Stimulated activated CD8-positive, alpha-beta memory T cell treated with anti-CD3 and anti-CD28 coated beads, Interleukin-4, amount 100 ng/mL, for 4 hours (primary cell): ENCODE measurements at places on chromosomes 6 and 20.

GRCh38 chr20:479487-479886 is 17.2 kb upstream of the TBC1D20 start:
- DNase-seq: no peak

DNA sequence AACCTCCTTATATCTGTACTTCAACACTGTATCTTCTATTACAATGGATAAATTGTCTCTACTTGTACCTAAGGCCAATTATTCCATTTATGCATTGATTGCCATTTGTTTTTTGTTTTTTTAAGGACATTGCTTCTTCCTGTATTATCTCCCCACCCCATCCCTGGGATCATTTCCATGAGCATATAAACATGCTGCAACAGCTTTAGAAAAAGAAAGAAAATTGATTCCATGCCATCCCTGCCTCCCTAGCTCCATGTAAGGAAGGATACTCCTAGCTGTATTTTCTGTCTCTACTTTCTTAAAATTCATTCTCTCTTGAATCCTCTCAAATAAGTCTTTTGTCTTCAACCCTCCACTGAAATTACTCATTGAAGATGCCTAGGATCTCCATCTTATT is 101.8 kb upstream of the SIM1 start:
- no peak for DNase-seq

GRCh38 chr20:40938020-40938419 is 90.6 kb upstream of the TOP1 start:
- DNase-seq: no peak

GRCh38 chr20:35463455-35464300 is 8.3 kb downstream of the CEP250 start:
- peak; percentile 29 for DNase-seq

DNA sequence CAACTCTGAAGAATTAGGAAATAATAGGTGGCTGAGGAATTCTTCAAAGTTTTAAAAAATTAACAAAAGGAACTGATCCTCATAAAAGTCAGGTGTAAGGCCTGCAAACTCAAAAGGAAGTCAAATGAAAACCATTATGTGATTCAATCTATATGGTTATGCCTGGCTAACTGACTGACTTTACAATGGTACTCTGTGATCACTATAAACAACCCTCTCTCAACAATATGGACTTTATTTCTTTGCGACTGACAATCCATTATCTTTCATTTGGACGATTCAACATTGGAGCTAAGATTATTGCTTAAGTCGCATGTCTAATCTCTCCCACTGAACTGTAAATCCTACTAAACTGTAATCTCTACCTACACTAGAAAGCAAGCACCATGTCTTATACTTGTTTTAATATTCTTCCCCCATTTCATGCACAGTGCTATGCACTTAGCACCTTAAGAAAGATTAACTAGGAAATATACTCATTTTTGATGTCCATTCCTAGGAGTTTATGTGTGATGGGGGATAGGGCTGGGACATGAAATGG is 1.4 kb downstream of the STK38 start:
- DNase-seq: no peak

- no peak for DNase-seq
Observed at GRCh38 chr20:43022081-43022480, 167.6 kb downstream of the PTPRT start.

DNA sequence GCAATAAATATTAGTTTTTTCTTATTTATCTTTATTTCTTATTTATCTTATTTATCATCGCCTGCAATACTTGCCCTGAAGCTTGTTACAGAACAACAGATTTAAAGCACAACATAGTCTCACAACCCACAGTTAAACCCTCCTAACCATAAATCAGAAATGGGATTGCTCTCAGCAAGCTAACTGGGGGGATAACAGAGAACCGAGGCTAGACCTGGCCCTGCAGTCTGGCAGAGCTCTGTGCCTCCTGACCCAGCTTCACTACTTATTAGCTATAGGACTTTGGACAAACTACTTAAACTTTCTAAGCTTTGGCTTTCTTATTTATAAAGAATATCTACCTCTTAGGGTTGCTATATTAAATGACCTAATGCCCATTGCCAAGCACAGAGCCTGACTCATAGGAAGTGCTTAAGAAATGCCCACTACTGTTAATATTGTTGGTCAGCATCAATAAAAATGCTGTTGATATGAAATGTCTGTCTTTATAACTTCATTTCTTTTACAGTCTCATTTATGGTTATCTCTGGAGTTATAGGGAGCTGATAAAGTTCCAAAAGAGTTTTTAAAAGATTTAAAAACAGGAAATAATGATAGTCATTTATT is 87.9 kb upstream of the BEND6 start:
- no peak for DNase-seq

DNA sequence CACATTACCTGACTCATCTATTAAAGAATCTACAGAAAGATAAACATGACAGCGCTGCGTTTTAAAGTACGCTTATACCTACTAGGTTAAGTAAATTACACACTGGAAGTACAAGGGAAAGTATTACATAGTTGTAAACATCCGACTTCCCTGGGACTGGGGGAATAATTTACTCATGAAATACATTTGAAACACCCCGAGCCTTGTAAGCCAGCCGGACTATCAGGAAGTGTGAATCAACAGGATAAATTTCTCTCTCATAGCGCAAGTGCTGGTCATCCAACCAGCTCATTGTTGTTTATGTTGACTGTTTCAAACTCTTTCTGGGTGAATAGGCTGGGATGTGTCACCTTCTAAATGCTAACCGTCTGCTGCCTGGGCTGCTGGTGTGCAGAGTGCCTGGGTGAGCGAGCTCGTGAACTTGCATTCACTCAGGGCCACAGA is 4.9 kb downstream of the BMP6 start:
- DNase-seq: no peak

DNA sequence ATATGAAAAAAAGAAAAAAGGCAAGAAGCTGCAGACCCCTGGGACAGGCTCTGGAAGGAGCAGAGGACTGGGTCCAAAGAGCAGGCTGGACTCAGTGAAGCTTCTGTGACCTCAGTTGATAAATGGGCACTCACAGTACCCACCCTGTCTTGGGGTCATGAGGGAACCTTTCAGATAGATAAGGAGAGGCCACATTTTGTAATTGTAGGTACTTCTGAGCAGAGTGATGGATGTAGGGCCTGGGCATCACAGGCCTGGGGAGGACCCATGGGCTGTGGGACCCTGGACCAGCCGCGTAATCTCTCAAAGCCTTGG is 79.3 kb downstream of the SLC24A3 start:
- DNase-seq: no peak

DNA sequence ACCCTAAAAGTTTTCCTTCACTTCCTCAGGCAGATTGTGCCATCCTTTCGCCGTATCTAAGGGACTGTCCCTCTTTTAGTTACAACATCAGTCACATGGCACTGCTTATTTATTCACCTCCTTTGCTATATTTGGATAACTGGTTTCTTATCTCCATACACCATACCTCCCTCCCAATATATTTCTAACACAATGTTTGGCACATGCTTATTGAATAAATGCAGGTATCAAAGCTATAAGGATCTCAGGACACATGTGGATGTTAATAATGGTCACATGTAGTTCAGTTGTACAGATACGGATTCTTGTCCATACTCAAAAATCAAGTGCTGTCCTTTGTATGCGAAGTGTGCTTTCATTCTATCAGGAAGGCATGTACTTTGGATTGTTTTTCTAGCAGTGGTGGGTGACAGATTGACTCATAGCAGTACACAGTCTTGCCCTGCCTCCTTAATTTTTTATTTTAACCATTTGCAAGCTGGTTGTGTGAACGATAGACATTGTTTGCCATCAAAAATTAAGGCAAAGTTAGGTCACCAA is 407.1 kb upstream of the RUNX2 start:
- no peak for DNase-seq

- DNase-seq: no peak
Observed at GRCh38 chr6:92762443-92763273, 656.7 kb downstream of the EPHA7 start.

GRCh38 chr20:34581341-34582184 is 23.0 kb downstream of the MAP1LC3A start:
- DNase-seq: no peak

- no peak for DNase-seq
Observed at GRCh38 chr6:106087548-106088325, 1.6 kb downstream of the PRDM1 start.

DNA sequence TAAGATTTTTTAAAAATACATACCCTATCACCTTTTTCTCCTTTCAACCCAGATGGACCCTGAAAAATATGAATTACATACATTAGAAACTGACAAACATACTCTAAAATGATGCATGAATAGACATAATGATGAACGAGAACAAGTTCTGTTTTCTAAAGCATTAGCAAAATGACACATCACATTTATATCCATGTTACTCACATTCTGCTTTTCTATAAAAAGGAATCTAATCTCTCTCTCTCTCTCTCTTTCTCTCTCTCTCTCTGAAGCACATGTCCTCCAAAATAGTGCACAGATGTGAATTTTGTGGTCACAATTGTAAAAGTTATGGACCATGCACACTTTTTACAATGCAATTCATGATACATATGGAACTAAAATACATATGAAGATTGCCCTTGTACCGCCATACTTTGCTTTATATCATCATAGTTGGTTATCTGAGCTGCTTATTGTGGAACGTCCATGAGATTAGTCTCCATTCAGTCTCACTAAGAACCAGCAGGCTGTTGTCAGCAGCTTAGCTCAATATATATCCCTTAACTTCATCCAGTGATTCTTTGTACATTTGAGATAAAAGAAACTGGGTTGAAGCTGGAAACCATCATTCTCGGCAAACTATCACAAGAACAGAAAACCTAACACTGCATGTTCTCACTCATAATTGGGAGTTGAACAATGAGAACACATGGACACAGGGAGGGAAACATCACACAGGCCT is 114.2 kb downstream of the COL12A1 start:
- no peak for DNase-seq

DNA sequence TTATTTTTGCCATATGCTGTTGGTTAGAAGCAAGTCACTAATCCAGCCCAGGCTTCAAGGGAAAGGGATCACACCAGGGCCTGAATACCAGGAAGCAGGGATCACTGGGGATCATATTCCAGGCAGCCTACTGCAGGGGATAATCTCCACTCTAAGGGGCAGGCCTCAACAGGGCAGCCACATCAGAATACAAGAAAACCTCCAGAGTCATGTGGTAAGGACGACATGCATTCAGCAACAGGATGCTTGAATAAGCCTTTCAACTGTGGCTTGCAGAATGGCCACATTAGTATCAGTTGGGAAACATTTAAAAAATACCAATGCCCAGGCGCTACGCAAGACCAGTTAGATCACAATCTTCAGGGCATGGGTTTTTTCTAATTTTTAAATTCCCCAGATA is 109.1 kb downstream of the LY86 start:
- DNase-seq: no peak

GRCh38 chr6:50889935-50890334 is 71.3 kb downstream of the TFAP2B start:
- no peak for DNase-seq

DNA sequence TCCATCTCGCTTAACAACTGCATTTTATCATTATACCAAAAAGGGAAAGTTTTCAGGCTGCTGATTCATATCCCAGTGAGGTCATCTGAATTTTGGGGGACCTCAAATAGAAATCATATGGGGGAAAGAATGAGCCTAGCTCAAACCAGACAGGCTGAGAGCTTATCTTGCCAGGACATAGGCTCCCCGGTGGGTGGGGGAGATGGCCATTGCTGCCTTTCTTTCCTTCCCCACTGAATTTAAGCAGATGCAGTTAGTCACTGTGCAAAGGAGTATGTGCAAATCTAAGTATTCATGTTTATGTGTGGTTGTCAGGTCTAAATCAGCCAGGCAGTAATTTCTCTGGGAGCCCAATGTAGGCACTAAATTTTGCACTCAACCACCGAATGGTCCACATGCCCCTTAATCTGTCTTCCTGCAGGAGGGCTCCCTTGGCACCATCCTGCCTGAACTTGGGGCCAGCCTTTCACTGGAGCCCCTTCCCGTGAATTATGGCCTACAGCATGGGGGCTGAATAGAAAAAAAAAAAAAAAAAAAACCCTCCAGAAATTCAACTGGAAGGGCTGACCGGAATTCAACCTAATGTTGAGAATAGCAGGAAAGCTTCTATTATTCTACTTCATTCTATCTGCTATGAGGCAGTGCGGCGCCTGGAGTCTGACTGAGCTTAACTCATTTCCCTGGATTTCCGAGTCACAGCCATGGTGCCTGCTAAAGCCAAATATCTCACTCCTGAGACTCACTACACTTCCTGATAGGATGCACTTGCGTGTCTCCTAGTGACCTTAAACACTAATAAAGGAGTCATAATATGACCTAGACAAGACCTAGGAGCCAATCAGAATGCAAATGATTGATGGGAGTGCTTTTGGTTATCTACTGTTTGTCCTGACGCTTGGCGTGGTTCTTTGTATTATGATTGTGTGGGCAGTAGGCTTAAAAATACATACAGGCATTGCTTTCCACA is 161.5 kb upstream of the HEY2 start:
- DNase-seq: no peak

DNA sequence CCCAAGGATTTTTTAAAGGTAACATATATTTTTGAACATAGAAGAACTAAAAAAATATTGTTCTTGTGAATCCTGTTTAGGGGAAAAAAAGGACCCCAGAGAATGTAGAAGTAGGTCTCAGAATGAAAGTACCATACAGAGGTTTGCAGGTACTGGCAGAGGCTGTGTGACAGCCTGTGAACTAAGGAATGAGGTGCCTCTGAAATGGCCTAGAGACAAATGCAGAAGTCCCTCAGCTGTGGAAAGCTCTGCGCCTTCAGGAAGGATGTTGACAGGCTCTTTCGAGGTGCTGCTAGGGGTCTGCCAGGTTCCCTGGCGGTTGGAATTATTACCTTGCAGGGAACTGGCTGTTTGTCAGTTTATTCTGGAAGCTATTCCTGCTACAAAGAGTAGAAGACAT is 8.6 kb upstream of the TUBB2B start:
- no peak for DNase-seq
